ENCODE measurements at places on chromosomes 1 and 21.

DNA sequence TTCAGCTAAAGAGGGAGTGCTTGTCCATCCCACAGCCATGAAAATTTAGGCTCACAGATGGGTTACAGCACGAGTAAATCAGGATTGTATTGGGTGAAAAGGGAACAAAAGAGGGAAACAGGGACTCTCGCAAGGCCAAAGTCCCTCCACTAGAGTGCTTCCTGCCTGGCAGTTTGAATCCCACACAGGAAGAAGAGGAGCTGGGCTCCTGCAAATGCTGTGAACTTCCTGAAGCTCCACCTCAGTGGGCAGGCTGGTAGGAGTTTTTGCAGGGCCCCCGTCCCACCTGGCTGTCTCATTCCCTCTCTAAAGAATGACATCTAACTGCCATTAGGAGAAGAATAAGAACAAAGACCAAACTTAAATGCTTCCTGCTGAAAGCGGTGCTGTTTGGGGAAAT is 712.0 kb upstream of the PRMT6 start:
- no peak for DNase-seq

- no peak for DNase-seq
Observed at GRCh38 chr1:115114308-115114707, 25.0 kb upstream of the TSPAN2 start.

DNA sequence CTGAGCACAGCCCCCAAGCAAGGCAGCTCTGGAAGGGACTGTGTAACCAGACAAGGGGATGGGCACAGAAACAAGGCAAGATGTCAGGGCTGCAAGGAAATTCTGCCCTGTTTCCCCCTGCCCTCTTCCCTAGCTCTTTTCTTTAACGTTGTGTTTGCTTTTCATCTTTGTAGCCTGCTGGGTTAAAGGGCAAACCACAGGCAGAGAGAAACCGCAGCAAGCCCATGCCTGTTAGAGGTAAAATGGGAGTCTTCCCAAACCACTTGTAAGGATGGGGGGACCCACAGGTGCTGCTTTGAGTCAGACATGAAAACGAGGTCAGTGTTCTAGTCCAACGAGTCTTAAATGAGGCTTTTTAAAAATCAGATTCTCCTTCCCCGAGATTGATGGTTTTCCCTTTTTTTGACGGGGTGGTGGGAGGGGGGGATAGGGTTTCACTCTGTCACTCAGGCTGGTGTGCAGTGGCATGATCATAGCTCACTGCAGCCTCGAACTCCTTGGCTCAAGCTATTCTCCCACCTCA is 13.3 kb downstream of the TGFBR3 start:
- DNase-seq = no peak

- DNase-seq = peak; percentile 17
Observed at GRCh38 chr1:167373398-167373797, 144.9 kb downstream of the CD247 start.

DNA sequence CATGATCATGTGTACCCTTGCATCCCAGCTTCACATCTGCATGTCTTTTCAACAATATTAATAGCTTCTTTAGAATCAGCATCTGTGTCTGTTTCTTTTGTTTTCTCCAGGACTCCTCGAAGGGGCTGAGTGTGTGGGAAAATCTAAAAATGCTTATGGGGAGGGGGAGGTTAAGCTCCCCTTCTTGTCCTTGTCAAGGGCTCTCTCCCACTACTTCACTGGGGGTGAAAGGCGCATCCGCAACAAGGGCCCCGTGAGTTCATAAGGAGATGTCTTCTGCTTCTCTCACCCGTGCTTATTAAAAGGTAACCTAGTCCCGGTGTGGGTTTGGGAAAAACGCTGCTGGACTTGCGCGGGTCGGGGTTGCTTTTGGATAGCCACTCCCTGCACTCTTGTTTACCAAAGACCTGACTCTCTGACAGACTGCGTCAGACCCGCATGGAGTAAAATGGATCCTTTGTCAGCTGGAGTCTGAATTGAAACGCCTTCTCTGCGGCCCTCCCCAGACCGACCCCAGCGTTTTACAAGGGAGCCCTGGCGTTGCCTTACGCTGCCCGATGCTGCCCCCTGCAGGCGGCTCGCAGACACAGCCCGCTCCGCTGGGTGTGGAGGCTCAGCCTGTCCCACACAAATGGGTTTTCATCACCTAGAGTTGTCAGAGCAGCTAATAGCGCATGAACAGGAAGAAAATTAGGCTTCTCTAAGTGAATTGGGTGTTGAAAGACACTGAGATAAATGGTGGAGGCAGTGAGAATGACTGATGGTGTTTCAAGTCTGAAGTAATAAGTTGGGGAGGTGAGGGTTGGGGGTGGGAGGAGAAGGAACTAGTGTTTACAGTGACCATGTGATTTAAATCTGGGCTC is 53.8 kb downstream of the IER5 start:
- peak; percentile 56 for DNase-seq

GRCh38 chr1:21027805-21028204 is 148.9 kb downstream of the EIF4G3 start:
- no peak for DNase-seq

DNA sequence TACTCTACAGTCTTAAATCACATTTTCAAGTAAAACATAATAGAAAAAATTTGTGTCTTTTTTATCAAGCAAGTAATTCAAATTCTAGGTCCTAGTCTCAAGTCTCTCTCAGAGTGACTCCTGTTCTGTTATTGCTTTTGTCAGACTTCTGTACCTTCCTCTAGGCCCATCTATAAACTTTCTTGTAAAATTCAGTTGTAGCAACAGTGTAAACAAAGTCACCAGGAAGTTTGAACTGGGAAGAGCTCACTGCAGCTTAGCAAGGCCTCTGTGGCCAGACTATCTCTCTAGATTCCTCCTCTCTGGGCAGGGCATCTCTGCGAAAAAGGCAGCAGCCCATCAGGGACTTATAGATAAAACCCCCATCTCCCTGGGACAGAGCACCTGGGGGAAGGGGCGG is 13.5 kb upstream of the ZNF678 start:
- DNase-seq = no peak

DNA sequence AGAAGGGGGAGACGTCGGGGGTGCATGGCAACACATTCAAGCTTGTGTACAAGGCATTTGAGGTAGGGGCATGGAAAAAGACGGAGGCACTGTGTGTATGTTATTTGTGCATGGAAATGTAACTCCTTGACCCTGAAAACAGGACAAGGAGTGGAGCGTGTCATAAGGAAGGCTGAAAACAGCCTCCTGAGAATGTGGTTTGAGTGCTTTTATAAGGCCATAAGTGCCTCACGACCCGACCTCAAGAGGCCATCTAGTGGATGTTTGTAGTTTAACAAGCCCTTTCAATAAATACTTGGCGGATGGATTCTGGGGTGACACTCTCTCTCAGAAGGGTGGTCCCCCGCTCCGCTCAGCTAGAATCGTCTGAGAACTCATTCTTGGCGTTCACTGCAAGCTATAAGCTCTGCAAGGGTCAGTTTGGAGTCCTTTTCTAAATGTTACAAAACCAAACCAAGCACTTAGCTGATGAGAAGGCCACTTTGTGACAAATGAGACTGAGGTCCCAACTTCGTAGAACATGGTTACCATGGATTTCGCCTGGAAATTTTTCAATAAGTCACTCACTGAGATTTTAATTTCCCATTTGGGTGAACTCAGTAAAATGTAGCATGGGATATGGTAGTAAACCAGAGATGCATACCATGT is 38.8 kb upstream of the CLCA4 start:
- no peak for DNase-seq

DNA sequence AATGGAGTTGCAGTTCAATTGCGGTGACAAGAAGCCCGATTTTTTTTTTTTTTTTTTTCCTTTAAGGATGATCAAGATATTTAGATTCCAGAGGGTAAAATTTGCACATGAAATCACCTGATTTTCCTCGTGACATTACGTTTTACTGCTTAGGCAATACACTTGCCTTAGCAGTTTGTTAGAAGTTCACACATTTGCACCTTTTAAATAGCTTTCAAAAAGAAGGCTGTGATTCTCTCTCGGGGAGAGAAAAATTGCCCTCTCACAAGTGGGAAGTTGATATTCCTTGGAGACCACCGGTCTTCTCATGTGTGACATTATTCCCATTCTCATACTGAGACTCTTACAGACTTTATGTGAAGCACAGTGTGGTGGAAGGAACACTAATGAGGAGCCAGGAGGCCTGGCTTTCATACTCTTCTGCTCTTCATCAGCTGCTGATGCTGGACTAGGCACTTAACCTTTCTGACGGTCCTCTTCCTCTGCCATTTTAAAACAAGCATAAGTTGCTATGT is 69.8 kb upstream of the HSPA13 start:
- DNase-seq = no peak
